ENCODE measurements at places on chromosomes 1 and 21.
A peak's percentile ranks its signal among the peaks of the same experiment; 100 is the strongest.

GRCh38 chr1:234851450-234852438 lies 241.8 kb upstream of the IRF2BP2 start:
- DNase-seq = no peak

DNA sequence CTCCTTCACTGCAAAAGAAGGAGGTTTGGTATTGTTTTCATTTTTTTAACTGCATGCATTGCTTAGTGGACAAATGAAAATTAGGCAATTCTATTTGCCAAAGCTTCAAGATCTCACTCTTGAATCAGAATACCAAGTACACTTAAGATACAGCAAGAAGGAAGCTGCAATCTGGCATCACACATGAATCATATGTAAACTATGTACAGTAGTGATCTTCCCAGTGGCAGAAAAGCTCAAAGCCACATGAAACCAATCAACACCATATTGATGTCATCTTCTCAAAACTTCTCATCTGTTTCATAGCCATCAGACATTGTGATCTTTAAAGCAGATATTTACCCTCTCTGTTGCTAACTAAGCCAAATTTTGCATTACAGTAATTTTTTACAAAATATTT lies 550.1 kb downstream of the LTN1 start:
- peak; percentile 77 for DNase-seq

GRCh38 chr1:22414244-22414751 lies 37.4 kb upstream of the ZBTB40 start:
- DNase-seq = no peak

DNA sequence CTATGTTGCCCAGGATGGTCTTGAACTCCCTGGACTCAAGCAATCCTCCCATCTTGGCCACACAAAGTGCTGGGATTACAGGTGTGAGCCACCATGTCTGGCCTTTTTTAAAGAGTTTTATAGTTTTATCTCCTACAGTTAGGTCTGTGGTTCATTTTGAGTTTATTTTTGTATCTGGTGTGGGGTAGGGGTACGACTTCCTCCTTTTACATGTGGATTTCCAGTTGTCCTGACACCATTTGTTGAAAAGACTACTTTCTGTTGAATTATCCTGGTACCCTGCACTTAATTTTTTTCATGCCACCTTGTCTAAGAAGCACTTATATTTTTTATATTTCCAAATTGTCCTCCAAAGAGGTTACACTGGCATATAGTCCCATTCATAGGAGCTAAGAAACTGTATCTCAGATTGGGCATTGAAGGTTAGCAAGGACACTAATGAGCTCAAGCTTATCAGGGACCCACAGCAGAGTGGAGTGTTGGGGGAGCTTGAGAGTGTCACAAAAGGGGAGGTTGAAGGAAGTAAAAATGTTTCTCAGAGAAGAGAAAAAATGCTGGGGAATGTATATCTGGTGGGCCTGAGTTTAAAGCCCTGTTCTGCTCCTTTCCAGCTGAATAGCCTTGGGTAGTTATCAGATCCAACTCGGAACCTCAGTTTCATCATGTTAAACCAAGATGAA lies 23.4 kb upstream of the MEF2D start:
- no peak for DNase-seq
